Kidney tubule cell (primary cell): ENCODE measurements at places on chromosomes 2 and 18.

DNA sequence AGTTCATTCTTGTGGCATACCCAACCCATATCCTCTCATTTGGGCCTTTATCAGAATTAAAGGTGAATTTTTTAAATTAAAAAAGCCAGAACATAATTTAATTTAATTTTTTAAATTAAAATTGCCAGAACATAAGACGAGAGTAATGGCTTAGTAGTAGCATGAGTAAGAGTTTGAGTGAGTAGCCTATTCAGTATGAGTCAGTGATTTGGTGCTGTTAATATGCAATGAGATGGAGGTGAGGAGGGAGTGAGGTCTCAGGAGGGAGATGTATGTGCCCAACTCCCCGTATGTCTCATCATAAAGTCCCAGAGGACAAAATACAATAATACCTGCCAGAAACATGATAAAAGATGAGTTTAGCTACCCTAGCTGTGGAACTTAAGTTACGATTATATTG, 115.3 kb upstream of the THOC1 start:
- peak; percentile 39 for DNase-seq

DNA sequence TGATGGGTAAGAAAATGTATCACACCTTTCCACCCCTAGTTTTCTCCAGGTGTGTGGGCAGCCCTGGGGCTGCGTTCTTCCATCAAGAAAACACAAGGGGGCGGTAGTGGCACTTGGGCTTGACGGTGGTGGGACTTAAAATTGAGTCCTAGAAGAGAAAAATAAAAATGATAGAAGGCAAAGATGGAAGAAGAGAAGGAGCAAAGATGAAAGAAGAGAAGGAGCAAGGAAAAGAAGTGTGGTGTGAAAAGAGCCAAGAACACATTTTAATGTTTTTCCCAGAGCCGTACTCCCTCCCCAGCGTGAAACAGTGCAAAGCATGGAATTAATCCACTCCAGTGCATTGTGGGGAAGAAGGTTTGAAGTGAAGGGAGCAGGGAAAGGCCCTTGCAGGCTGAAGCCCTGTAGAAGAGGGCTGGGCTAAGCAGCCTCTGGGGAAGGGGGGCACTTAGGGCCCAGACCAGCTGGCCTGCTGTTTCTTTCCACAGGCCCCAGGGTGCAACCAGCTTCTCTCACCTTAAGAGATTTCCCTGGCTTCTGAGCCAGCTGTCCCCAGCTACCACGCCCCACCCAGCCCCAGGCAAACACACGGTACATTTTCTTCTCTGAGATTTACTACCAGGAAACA, 256.8 kb downstream of the RNF152 start:
- DNase-seq: peak; percentile 63

GRCh38 chr2:73983322-73984202, 1.1 kb upstream of the TET3 start:
- peak; percentile 87 for DNase-seq

DNA sequence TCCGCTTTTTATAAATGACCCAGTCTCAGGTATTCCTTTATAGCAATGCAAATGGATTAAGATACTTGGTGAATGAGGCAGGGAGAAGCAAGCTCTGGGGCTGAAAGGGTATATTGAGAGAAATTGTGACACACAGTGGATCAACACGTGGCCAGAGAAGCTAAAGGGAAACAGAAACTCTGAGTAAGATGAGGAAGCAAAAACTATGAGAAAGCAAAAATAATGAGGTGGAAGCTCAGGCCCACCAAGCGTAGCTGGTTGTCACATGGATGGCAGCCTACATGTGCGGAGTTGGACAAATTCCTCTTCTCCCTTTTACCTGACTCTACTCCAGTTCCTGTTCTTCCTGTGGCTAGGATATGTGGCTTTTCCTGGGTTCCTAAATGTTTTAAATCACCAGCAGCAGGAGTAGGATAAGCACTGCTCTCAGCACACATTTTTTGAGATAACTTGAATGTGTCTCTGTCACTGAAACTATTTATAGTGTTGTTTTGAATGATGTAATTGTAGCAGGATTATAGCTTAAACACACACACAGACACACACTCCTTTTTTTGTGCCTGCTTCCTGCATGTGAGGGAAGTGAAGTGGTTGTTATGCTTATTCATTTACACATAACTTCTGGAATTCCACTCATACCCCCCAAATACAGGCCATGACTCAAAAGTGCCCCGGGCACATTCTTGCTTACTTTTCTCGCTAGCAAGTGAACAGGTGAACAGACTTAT, 30.1 kb upstream of the EPC2 start:
- peak; percentile 93 for DNase-seq

DNA sequence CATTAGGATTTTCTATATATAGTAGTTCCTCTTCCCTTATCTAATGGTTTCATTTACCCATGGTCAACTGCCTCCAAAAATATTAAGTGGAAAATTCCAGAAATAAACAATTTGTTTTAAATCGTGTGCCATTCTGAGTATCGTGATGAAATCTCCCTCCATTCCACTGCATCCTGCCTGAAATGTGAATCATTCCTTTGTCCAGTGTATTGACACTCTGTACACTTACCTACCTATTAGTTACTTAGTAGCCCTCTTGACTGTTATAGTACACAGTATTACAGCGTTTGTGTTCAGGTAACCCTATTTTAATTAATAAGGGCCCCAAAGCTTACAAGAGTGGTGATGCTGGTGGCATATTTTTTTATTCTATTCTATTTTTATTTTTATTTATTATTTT, 26.2 kb downstream of the TAF4B start:
- no peak for DNase-seq

DNA sequence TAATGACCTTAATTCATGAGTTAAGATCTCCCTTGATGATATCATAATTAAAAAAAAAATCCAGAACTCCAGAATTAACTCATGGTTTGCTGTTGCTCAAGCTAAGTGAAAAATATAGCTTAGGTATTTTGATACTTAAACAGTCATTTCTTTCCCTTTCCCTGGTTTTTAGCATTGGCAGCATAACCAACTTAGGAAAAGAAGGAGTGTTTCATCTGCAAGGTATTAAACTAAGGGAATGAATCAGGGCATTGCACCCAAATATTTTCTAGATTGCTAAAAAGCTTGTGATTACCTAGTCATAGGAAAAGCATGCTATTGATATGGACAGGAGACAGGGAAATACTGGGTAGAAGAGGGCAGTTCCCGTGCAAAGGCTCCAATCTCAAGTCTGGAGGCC, 207.2 kb downstream of the LRP1B start:
- peak; percentile 81 for DNase-seq

DNA sequence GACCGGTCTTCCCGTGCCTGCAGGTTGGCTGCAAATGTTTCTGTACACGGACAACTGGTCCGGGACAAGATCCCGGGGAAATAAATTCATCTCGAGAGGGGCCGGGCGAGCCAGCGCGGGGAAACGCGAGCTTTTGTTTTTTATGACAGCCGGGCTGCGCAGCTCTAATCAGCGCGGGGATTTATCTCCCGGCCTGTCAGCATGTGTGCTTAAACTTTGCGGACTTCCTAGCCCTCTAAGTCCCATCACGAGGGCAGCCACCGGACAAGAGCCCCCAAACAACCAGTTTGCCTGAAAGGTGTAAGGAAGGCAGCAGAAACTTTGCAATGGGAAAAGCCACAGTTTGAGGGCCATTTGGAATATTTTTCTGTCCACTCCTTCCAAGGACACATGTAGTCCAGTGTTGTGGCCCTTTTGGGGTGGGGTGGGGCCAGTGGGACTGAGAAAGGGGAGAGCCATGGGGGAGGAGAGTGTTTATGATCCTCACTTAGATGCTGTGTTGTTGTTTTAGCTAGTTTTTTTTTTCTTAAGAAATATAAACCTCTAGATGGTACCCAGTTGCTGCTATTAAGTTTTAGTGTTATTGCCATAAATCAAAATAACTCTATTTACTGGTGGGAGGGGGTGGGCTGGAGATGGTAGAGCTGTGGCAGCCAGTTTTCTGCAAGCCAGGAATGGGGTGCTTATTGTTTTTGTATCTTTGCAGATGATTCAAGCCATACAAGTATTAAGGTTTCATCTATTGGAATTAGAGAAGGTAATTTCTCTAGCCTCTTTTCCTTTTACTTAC, 6.0 kb downstream of the MEIS1 start:
- DNase-seq: no peak

DNA sequence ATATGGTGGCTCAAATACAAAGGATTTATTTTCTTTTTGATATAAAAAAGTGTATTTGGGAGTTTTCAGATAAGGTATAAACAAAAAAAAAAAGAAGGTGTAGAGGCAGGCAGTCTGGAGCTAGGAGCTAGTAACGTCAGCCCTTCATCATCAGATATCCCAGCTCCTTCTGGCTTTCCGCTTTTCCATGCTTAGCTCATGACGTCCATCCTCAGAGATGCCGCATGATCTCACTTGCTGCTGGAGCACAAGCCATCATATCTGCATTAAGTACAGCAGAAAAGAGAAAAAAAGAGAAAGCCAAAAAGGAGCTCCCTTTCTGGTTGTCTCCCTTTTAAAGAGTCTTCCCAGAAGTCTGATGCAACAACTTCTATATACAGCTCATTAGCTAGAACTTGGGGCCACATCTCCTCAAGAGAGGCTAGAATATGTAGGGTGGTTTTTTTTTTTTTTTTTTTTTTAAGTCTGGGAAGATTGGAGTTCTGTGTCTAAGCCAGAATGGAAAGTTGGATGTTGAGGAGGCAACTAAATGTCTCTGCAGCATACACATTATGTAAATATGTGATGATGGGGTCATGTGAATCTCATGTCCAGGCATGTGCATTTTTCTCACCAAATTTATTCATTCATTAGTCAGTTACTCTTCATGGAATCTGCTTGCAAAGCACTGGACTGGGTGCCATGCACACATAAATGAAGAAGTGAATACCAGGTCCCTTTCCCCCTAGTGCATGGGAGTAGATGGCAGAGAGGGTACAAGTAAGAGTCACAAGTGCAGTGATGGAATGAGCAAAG, 52.3 kb downstream of the DDX1 start:
- no peak for DNase-seq

DNA sequence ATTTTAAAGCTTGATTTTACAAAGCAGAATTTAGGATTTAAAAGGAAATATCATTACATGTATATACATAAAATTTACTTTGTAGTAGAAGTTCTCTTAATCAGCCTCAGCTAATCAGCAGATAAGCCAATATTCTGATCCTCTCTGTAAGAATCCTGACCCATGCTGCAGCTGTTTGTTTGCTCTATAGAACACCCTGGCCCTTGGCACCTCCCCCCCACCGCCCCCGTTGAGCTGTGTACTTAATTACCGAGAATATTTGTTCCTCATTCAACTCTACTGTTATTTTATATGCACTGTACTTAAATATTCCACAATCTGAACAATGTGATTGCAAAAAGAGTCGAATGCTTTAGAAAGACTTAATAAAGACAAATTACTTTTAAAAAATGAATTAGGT, 98.0 kb downstream of the EVA1A start:
- DNase-seq: no peak

DNA sequence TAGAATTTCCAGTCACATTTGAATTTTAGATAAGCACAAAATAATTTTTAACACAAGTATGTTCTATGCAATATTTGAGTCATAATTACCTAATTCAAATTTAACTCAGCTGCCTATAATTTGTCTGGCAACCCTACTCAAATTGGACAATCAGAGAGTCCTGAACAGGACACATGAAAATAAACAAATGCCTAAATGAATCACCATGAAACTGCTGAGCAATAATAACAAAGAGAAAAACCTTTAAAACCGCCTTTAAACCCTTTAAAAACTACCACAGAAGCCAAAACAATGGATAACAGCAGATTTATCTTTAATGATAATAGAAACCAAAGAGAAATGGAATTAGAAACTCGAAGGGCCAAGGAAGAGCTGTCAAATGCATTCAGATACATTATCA, 39.5 kb downstream of the ARL4C start:
- no peak for DNase-seq

DNA sequence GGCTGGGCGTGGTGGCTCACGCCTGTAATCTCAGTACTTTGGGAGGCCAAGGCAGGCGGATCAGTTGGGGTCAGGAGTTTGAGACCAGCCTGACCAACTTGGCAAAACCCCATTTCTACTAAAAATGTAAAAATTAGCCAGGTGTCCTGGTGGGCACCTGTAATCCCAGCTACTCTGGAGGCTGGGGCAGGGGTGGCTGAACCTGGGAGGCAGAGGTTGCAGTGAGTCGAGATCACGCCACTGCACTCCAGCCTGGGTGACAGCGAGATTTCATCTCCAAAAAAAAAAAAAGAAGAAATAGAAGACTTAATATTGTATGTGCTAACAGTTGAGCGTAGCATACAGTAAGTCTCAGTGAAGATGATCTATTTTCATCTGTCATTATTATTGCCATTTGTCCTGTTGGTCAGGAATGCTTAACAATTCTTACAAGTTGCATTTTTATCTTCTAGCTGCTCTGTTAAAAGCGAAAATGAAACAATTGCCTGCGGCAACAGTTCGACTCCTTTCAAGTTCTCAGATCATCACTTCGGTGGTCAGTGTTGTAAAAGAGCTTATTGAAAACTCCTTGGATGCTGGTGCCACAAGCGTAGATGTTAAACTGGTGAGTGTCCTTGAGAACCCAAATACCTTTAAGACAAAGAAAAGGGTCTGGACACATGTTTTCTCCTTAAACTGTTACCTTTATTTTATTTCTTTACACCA, 7.2 kb downstream of the PMS1 start:
- no peak for DNase-seq

GRCh38 chr2:127050803-127051115, 56.2 kb downstream of the BIN1 start:
- no peak for DNase-seq

GRCh38 chr2:160968183-160968582, 192.0 kb upstream of the TANK start:
- DNase-seq: no peak

DNA sequence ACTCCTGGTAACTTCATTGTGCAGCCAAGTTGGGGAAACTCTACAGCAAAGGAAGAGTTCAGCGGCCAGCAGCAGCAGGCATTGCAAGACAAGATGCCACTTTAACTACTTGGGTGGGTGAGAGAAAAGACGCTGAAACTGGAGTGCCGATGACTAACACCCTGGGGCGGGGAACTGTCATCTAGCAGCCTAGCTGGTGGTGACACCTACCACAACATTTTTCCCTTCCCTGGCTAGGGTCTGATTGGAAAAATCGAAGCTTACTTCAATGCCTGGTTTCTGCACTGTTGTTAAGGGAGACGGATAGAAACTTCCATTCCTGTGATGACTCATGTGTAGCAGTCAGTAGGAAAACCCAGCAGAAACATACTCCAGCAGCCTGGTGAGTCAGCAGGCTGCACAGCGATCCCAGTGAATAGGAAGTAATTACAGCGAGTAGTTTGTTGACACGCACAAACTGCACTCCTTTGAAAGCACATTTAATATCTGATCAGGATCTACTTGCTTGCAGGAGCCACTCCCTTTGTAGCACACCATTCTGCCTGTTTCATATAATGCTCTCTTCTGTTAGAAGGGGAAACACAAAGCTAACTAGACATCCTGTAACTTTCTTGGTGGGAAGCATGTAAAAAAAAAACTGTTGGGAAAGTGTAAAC, 62.1 kb upstream of the MAPRE2 start:
- peak; percentile 99 for DNase-seq
